ENCODE measurements at places on chromosomes 5 and 9. TPM values are rescaled to one million over a fixed set of nuclear protein-coding genes. Genes with fewer than 3 reads are reported as not detected.

GRCh38 chr9:89657295-89657694 lies 52.5 kb downstream of the GADD45G start:
- DNase-seq: no peak

GRCh38 chr9:98750364-98751060 lies 41.8 kb upstream of the GABBR2 start:
- no peak for DNase-seq

DNA sequence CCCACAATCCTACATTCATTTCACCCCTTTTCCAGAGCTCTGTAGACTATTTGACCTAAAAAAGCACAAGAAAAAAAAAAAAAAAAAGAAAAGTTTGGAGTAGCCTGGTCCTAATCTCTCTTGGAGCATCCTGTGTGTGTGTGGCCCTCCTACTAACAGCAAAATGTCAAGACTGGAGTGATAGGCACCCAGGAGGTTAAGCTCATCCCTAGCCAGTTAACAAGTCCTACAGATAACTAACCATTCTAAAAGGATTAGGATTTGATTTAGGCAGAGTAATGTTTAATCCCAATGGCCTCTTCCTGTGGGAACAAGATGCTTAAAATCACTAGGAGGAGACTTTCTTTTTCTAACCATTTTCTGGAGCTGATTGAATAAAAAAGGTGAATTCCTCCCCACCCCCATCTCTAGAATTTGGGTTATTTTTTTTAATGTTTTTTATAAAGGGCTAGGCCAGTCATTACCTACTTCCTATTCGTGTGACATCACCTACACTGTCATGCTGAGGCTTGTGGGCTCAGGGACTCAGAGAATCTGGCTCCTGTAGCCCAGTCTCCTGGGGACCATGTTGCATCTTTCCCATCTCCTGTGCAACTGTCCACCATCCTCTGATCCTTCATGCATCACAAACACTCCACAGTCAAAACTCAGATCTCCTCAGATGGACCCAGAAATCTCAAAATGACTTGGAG lies 43.2 kb upstream of the NR3C1 start:
- DNase-seq: no peak

DNA sequence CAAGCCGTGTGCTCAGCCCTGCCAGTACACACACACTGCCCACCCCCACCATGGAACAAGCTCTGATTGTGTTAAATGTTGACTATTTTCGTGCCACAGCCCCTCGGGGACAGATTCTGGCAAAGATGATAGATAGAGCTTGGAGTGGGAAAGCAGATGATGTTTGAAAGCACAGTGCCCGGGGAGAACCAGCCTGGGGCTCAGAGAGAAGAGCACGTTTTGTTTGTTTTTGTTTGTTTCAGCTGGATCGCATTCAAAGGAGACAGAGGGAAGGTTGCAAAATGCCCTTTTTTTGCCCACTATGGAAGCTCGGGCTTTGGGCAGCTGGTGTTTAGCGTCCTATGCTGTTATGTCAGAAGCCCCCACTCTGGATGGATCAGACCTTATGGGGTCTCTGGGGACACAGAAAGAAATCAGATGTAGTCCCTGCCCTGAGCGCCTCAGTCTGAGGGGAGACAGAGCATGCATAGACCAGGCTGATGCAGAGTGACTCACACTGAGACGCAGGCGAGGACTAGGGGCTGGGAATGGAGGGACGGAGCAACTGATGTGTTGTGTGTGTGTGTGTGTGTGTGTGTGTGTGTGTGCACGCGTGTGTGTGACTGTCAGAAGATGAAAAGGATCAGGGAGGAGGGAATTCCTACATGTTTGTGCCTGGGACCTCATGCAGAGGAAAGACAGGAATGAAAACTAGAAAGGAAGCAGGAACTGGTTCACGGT lies 229.7 kb downstream of the MELK start:
- no peak for DNase-seq

DNA sequence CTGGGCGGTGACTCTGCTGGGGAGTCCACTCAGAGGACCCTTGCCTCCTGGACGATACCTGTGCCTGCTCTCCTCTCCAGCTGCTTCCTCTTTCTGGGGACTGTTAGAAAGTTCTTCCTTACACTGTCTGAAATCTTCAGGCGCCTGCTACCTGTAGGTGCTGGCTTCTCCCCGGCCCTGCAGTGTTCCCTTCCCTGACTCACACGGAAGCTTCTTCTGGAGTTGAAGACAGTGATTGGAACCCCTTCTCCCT lies 562 bp downstream of the GSN start:
- DNase-seq: peak; percentile 24

DNA sequence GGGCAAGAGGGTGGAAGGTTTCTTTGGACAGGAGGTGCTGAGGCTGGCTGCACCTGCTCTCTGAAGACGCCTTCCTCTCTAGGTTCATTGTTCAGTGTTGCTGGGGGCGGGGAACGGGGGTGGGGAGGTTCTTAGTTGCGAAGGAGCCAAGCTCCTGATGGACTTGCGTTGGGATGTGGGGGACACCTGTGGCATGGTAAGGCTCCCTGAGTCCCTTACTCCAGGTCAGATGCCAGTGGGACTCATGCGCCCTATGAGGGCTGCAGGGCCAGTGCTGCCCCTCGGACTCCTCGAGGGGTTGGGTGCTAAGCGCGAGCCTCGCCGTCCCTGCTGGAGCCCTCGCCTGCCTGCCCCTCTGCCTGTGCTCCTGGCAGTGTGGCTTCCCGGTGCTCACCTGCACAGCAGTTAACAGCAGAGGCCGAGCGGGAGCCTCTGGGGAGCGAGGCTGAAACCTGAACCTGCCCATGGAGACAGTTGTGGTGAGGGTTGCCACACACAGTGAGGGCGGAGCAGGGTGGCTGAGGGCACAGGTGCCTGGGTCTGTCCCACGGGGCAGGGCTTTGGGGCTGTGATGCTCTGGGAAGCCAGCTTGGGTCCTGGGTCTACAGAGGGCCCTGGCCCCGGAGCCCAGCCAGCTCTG lies 5.5 kb downstream of the RNU6ATAC start:
- DNase-seq: no peak

DNA sequence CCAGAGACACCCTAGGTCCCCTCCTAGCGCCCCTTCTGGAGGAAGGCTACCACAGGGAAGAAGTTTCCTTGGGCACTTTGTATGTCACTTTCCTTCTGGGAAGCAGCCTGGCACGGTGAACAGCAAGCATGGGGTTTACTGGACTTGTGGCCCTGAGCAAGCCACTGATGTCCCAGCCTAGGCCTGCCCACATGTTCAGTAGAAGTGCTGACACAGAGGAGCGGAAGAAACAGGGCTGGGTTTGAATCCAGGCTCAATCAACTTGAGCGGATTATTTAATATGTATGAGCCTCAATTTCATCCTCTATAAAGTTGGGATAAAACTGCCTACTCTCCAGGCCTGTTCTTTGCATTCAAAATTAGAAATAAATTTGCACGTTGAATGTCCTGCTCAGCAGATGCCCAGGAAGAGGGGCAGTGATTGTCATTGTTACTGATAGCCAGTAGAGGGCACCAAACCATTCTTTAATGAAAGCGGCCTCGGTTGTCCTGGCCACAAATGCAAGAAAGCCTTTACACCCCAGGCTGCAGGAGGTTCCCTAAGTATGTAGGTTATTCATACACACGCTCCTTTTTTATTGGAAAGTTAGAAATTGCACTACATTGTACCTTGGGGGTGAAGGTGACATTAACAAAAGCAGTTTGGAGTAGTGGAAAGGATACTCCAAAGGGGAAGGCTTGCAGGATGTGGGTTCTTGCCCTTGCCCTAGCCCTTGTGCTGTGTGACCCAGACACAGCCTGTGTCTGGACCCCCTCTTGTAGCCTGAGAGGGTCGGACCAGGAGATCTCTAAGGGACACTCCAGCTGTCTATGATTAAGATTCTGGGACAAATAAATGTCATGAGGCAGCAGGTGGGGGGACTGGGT lies 13.4 kb upstream of the XPA start:
- DNase-seq: peak; percentile 85

GRCh38 chr9:82513242-82513751 lies 524.7 kb downstream of the SPATA31D1 start:
- no peak for DNase-seq

GRCh38 chr5:10102706-10103497 lies 146.8 kb downstream of the ATPSCKMT start:
- DNase-seq: no peak

DNA sequence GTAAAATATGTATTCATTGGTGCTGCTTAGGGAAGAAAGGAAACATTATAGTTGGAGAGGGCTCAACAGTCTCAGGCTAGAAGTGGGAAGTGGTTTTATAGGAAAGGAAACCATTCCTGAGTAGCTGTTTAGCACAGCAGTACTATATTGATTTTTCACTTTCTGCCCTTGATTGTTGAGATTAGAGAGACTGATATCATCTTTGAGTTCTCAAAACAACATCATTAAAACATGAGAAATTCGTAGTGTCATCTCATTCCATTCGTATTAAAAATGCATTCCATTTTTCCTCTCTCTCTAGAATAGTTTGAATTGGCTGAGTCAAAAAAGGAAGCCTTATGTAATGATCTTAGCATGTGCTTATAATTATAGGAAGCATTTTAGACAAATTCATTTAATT lies 14.1 kb downstream of the POLR3G start:
- peak; percentile 39 for DNase-seq

DNA sequence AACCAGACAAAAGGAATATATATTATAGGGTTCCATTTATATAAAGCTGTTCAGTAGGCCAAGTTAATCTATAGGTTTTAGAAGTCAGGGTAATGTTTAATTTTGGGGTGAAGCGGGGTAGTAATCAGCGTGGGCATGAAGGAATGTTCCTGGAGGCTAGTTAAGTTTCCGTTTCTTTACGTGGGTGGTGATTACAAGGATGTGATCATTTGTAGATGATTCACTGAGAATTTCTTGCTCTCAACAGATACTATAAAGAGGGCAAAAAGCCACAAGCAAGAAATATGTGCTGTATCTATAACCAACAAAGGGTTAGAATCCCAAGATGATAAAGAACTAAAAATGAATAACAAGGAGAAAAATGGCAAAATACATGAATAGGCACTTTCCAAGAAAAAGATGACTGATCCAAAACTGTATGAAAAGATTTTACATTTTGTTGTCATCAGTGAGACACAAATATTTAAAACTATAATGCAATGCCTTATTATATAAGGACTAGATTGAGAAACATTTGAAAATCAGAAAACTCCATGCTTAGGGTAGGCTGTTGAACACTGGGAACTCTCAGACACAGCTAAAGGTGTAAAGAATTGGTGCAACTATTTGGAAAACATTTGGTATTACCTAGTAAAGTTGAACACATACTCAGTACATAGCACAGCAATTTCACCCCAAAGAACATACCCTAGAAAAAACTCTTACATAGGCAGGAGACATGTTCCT lies 224.3 kb upstream of the S1PR3 start:
- peak; percentile 65 for DNase-seq

DNA sequence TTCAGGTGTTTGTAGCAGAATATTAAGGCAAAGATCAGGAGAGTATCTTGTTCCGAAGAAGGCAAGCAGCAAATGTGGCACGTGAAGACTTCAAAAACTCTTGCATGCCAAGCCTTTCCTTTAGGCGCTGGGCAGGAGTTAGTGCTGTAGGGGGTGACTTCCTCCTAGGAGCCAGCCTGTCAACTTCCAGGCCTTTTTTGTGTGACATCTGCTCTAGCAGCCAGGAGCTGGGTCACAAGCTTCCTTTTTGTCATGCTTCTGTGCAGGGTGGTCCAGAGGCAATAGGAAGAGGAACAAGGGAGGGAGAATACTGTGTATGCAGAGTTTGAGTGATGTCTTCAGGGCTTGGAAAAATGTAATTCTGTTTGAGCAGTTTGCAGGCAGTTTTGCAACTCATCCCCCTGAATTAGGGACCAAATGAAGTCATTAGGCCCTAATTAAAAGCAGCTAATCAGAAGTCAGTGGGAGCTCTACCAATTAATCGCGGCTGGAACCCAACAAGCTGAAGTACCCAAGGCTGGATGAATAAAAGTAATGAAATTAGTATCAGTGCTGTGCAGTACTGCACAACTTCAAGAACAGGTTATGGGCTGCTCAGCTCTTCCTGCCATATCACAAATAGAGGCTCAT lies 53.5 kb downstream of the TLR4 start:
- no peak for DNase-seq

DNA sequence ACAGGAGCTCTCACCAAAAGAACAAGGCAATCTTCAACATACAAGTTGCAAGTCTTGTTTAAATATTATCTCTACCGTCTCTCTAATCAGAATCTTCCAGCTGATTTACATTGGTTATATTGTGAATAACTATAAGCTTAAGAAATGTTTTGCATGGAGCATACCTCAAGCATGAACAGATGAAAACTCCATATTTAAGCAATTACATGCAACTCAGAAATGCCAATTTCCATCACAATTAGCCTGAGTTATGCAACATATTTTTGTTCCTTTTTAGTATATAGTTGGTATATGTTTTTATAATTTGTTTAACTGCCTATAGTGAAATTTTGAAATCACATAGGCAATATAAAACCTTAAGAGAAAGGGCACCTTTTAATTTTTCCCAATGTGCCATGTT lies 142.5 kb downstream of the DENND1A start:
- DNase-seq: no peak

- peak; percentile 67 for DNase-seq
Measured at GRCh38 chr9:89576404-89576839, 28.4 kb upstream of the GADD45G start.

DNA sequence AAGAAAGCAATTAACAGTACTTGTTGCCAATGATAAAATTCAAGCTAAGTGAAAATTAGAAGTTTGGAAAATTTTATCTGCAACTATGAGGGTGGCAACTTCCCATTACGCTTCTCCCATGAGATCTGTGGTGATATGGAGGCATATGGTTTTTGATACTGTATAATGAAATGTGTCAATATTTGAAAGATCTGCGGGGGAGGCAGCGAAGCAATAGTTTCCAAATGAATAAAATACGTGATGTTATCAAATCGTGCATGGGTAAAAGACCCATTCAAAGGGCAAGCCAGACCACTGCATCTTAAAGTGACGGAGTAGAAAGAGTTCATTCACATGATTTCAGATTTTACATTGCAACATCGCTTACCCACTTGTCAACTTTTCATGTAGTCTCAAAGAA lies 20.9 kb upstream of the BOD1 start:
- DNase-seq: no peak

GRCh38 chr9:38164659-38165221 lies 95.7 kb upstream of the SHB start:
- DNase-seq: no peak

DNA sequence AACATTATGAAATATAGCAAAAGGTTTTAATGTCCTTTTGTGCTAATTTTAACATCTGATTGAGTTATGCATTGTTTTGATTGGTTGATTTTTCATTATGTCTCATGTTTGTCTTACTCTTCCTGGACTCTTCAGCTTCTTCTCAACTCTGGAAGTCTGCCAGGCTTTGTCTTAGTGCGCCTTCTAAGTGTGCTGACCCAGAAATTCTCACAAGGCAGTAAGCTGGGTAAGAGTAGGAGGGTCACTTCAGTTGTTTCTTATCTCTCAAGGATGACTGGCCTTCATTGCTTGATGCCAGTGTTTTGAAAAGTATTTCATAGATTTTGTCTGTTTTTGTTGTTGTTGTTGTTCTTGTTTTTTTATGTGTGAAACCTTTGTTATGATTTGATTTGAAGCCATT lies 59.2 kb downstream of the RIC1 start:
- DNase-seq: peak; percentile 89

GRCh38 chr9:115969096-115969495 lies 184.5 kb upstream of the PAPPA start:
- DNase-seq: no peak

PFN3 gene
- total RNA-seq: not detected

LAMC3 gene
- 0.51 TPM for total RNA-seq

GLDC gene
- total RNA-seq: 3.2 TPM

All from dermis blood vessel endothelial cell (primary cell).